ENCODE measurements at places on chromosomes 1 and 21.

- no peak for DNase-seq
Measured at GRCh38 chr1:5810553-5811270, 181.5 kb downstream of the NPHP4 start.

DNA sequence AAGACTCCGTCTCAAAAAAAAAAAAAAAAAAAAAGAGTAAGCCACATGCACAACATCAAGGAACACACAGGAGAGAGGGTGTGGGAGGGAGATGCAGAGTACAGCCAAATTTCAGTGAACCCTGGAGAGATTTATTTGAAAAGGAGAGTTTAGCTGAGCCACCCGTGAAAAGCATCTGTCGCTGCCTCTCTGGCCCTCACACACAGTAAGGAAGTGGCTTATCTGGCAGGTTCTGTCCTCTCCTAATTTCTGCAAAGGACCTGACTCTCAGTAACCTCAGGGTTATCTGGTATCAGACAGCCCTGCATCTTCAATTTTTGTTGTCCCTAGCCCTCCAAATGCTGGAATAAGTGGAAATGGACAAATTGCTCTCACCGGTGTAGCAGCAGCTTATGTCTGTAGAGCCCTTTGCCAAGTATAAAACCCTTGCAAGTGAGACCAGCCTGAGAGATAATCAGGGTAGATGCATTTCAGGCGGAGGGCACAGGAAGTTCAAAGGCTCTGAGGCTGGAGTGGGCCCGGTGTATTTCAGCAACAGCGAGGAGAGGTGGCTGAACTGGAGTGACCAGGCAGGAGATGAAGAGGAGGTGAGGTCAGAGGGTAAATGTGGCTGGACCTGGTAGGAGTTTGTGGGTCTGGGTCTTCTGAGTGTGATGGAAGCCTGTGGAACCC lies 16.7 kb upstream of the IL10RB start:
- DNase-seq = no peak

DNA sequence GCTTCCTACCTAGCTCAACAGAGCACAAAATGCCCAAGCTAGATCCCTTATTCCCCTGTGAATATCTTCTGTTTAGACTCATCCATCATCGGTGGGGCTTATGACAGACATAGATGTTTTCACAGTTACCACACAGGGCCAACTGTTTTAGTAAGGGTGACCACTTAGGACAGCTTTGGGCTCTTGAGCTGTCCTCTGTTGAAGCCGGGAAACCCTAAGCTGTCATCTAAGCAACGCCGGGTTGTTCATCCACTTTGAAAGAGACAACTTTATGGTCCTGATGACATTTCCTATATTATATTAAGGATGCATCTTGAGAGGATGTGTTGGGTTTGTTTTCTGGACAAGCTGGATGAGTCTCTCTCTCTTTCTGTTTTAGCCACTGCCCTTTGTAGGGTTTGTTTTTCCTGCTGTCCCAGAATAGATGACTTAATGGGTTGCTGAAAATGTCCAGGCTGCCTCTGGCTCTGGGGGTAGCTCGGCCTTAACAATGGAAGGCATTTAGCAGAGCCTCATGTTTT lies 110.5 kb upstream of the UBE2U start:
- no peak for DNase-seq

GRCh38 chr1:42529724-42530181 lies 66.7 kb downstream of the CCDC30 start:
- peak; percentile 63 for DNase-seq

DNA sequence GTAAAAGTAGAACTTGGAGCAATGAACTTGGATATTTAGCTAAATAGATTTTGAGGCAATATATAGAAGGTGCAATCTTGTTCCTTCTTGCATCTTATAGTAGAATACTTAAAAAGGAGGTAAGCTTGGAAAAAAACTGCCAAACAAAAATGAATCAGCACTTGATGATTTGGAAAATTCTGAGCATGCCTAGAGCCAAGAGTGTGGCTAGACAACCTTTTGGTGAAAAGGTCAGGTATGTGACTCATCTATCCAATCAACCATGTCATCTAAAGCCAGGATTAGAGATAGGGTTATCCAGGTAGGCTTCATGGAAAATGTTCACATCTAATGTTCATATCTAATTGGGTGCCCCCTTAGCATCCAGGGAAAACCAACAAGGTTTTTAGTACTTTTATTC lies 515.0 kb downstream of the COL11A1 start:
- no peak for DNase-seq

GRCh38 chr1:186958520-186958919 lies 129.8 kb downstream of the PLA2G4A start:
- no peak for DNase-seq

GRCh38 chr1:52268372-52268771 lies 97.6 kb downstream of the CC2D1B start:
- DNase-seq = no peak

DNA sequence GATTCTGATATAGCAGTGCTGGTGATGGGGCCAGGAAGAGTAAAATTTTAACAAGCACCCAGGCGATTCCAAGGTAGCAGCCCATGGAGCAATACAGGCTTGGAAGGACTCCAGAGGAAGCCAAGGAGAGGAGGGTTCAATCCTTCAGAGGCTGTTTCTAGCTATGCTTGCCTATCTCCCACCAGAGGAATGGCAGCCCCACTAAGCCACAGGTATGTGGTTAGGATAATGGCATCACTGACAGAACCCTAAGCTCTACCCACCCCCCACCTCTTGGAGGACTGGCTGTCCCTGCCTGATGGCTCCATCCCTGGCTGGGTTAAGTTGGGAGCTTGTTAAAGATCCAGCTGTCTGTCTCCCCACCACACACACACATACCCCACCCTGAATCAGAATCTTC lies 19.3 kb upstream of the PTAFR start:
- DNase-seq = no peak

- DNase-seq = no peak
Measured at GRCh38 chr1:224745394-224745793, 129.3 kb downstream of the CNIH3 start.

GRCh38 chr1:200731654-200732332 lies 6.9 kb upstream of the CAMSAP2 start:
- no peak for DNase-seq

DNA sequence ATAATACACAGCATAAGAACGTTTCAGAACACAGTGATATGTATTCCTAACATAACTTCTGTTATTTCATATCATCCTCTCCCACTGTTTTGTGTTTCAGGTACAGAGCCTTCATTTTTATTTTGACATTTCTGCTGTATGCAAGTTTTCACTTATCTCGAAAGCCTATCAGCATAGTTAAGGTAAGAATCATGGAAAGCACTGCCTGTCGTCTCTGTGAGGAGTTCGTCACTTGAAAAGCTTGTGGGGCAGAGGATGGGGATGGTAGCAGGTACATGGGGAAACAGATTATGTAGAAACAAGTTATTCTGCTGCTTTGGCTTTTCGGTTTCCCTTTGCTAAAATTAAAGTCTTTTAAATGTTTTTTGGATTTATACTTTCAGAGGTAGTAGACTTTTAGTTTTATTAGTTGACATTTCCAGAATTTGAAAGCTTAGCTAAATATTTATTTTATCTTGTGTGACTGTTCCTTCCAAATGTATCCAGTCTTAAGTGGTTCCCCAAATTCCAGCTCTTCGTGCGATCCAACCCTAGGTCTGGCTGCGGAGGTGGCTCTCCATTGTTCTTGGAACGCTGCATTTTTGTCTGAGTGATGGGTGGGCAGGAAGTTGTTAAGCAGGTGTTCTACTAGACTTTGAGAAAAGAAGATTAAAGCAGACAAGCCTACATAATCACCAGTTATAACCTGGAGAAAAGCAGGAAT lies 12.2 kb downstream of the SLC37A1 start:
- no peak for DNase-seq

GRCh38 chr1:244826712-244827111 lies 8.7 kb upstream of the COX20 start:
- DNase-seq = no peak

- no peak for DNase-seq
Measured at GRCh38 chr21:33063907-33064622, 5.9 kb upstream of the OLIG1 start.

DNA sequence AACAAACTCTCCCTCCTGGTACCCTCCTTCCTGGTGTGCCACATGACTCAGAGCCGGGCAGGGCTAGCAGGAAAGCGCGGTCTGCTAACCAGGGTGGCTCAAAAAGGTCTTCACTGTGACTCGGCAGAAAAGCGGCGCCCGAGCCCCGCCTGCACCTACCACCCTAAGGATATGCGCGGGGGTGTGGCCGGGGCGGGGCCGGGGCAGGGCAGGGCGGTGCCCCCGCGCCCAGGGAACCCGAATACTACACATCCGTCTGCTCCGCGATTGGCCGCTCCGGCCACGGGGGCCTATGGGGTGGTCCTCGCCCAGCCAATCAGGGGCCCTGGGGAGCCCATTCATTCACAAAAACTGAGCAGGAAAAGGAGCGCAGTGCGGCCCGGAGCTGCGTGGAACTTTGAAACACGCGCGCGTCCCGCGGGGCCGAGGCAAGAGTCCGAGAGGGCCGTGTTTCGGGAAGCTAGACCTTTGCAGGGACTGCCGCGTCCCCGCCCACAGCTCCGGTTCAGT lies 1.7 kb downstream of the LRP8 start:
- DNase-seq = peak; percentile 99

- no peak for DNase-seq
Measured at GRCh38 chr1:10626131-10626731, 151.5 kb downstream of the PEX14 start.

- no peak for DNase-seq
Measured at GRCh38 chr21:44993321-44994046, 53.7 kb downstream of the SLX9 start.

DNA sequence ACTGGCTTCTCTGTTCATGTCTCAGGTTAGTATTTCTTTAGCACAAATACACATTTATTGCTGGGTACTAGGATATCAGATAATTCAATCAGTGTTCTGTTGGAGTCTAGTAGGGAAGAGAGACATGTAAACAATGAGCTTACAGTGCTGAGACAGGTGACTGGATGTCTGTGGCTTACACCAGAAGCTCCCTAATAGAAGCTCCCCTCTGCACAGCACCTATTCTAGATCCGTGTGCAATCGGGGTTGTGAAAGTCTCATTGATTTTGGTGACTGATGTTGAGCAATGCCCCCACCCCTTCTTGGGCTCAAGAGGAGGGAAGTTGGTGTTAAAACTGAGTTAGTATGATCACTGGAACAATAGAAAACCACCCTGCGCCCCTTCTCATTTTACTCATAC lies 279.2 kb downstream of the RPS6KC1 start:
- DNase-seq = no peak

GRCh38 chr1:157098519-157098918 lies 1.1 kb downstream of the ETV3L start:
- no peak for DNase-seq

DNA sequence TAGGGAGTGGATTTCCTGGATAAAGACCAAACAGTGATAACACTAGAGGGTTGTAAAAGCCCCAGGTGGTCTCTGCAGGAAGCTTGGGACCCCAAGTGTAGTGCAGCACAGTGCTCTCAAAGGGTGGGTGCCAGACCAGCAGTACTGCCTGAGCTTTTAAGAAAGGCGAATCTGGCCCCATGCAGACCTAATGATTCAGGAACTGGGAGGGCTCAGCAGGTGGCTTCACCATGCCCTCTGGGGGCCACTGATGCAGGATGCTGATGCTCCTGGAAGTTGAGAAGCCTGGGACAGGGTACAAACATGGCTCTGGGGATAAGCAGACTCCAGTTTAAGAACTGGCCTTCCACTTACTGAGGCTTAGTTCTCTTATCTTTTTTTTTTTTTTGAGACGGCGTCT lies 29.1 kb upstream of the NEK2 start:
- no peak for DNase-seq

DNA sequence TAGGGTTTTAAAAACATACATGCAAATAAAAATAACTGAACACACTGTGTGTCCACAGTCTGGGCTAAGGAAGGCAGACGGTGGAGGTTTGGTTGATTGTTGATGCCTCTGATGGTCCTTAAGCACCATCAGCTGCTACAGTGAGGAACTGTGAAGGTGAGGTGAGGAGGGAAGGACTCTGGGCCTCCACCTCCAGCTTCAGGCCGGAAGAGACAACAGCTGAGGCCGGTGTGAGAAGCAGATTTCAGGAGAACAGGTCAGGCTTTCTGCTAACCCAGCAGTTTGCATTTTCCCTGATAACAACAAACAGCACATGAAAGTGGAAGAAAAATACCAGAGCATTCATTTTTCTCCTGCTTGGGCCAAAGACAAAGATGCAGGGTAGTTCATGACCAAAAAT lies 189.9 kb upstream of the AJAP1 start:
- DNase-seq = no peak

DNA sequence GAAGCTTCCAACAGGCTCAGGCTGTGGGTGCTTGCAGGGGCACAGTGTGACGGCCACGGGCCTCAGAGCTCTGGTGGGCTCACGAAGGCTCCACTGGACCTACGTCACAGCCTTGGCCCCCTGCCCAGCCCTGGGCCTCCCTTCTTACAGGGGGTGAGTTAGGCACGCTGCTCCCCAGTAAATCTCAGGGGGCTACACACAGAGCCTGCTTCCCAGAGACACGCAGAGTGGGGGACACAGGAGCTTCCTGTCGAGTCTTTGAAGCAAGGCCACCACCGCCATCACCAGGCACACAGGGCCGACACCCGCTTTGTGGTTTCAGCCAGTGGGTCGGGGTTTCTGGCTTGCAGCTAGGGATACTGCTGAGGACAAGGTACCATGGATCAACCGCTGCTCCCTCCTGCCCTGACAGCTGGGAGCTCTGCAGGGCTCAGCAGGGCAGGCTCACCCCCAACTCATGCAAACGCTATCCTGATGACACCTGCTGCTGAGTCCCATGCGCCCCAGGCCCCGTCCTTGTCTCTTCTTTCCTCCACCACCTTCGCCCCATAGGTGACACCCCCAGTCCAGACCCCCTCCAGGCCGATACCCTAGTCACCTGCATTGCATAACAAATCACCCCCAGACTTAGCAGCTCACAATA lies 5.5 kb upstream of the CFAP410 start:
- no peak for DNase-seq

- DNase-seq = no peak
Measured at GRCh38 chr1:188872376-188872775, 1605.3 kb downstream of the BRINP3 start.

DNA sequence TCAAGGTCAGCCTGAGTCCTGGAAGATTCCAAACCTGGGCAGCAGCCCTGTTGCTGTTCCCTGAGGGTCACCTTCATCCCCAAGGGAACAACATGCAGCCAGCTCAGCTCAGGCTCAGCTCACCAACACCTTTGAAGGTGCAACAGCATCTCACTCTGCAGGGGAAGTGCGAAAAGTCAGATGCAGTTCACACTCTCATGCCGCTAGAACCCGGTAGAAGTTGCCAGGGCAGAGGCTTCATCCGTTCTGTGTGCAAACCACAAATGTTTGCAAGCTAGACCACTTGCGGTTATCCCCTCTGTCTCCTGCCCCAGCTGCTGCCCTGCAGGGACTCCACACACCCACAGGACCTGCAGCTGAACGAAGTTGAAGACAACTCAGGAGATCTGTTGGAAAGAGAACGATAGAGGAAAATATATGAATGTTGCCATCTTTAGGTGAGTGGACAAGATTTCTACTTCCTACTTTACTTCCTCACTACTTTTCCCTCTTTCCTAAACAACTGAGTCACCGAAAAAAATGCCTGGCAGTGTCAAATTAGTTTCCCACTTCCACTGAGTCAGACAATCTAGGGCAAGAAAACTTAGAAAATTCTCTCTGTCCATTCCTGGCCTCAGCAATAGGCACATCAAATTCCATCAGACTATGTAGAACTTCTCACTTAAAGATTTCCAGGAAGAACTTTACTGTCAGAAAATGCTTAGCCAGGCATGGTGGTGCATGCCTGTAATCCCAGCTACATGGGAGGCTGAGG lies 1.8 kb upstream of the FCRL6 start:
- DNase-seq = peak; percentile 82
